Esophagus mucosa (tissue), 1 donor: ENCODE measurements at places on chromosomes 2 and 18.

DNA sequence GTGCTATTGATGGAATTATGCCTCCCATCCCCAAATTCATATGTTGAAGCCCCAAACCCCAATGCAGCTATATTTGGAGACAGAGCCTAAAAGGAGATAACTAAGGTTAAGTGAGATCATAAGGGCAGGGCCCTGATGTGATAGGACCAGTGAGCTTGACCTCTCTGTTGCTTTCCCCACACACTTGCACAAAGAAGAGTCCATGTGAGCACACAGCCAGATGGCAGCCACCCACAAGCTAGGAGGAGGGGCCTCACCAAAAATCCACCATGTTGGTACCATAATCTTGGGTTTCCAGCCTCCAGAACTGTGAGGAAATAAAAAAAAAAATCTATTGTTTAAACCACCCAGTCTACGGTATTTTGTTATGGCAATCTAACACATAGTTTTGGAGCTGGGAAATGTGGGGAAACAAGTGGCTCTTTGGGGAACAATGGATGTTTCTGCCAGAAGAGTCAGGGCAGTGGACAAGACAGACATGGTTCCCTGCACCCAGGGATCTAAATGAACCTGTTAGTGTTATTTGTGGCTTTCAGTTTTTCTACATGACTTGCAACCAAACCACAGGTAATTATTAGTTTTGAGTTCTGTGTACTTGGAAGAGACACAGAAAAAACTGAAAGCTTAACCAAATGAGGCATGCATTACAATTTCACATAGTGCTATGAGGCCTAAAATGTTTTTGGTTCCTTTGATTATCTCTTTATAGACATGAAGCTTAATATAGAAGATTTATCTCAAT, 259.1 kb downstream of the LTBP1 start:
- ATAC-seq: no peak

DNA sequence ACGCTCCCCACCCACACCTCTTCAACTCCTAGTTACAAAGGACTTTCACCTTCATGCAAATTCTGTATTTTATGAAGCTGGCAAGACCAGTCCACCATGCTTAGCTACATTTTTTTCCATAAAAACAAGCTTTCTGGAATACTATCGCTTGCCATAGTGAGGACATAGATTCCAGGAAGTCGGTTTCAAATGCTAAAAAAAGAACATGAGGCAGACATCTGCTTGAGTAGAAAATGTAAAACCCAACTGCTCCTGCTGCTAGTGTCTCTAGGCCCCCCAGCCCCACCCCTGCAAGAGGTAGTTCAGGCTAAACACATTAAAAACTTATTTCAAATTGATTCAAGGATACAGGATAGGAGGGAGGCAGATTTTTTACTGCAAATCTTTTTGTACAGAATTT, 148.9 kb downstream of the SMAD2 start:
- ATAC-seq: no peak

DNA sequence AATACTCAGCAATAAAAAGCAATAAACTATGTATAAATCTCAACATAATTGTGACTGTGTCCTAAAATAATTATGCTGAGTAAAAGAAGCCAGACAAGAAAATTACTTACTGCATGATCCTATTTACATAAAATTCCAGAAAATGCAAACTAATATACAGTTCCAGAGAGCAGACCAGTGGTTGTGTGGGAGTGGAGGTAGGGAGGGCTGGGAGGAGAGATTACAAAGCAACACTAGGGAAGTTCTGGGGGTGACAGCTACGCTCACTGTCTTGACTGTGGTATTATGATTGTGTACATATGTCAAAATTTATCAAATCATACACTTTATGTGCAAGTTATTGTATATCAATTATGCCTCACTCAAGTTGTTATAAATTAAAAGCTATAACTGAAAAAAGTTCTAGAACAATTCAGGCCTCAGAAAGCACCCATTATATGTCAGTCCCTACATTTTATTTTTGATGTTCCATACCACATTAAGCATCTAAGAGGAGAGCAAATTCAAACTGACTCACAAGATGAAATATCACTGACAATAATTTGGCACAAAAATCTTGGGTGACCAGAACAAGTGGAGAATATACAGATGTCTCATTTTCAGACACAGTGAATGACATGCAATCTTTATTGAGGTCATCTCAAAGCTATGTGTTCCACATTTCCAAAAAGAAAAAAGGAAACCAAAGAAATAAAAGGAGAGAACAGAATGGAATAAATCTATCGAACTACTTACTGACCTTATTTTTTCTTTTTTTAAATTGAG, 85.1 kb downstream of the ANTXR1 start:
- no peak for ATAC-seq

DNA sequence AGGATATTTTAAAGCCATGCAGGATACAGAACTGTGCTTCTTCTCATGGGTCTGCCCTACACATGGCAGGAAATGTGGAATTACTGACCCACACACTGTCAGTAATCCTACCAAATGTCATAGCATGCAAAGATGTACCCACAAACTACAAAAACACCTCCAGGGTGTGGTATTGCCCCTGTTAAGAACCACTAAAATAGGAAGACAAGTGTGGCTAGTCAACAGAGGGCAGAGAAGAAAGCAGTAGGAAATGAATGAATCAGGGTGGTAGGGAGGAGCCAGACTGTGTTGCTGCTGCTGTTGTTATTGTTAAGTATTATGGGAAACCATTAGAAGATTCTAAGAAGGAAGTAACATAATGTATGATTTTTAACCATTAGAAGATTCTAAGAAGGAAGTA, 556.7 kb upstream of the ACVR2A start:
- ATAC-seq: peak; percentile 48

DNA sequence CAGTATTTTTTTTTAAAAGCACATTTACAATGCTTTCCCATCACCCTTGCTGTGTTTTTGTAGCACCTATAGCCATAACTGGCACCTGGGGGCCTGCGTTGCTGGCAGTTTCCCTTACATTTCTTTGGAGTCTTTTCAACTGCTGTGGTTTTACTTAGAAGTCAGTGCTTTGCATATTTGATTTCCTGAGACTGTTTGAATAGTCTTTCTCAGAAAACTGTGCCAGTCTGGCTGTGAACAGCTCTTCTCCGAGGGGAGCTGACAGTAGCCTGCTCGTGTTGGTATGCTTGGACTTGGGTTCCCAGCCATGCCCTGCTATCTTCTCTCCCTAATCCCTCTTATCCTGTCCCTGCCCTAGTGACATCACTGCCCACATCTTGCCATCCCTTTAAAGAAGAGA, 81.5 kb downstream of the DPP4 start:
- ATAC-seq: no peak

GRCh38 chr18:37421341-37422077, 144.1 kb downstream of the CELF4 start:
- no peak for ATAC-seq

GRCh38 chr18:10114717-10115463, 201.1 kb downstream of the VAPA start:
- no peak for ATAC-seq

DNA sequence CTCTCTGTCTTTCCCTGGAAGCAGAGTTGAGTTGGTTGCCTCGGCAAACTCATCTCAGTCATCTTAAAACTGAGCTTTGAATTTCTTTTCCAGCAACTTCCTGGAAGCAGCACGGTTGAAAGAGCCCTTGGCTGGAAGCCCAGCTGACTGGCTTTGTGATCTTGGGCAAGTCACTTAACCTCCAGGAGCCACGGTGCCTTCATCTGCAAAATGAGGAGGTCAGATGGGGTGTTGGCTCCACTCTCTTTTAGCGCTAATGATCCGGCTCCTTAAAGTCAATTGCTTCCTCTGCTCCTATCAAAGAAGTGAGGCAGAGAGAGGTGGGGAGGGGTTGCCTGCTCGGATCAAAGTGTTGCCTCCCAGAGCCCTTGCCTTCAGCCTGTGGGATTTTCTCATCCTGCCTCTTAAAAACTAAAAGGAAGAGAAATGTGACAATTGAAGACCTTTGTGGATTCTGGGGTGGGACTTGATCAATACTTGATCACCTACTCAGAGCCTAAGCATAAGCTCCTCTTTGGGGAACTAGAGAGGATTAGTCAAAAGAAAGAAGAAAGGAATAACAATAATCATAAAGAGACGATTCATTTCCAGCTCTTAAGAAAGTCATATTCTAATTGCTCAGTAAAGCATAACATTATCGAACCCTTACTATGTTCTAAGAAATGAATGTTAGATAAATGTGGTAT, 86.6 kb downstream of the MYCN start:
- ATAC-seq: no peak

GRCh38 chr2:1481406-1482252, 68.4 kb downstream of the TPO start:
- ATAC-seq: no peak

GRCh38 chr2:128550389-128550788, 231.7 kb upstream of the HS6ST1 start:
- ATAC-seq: no peak

DNA sequence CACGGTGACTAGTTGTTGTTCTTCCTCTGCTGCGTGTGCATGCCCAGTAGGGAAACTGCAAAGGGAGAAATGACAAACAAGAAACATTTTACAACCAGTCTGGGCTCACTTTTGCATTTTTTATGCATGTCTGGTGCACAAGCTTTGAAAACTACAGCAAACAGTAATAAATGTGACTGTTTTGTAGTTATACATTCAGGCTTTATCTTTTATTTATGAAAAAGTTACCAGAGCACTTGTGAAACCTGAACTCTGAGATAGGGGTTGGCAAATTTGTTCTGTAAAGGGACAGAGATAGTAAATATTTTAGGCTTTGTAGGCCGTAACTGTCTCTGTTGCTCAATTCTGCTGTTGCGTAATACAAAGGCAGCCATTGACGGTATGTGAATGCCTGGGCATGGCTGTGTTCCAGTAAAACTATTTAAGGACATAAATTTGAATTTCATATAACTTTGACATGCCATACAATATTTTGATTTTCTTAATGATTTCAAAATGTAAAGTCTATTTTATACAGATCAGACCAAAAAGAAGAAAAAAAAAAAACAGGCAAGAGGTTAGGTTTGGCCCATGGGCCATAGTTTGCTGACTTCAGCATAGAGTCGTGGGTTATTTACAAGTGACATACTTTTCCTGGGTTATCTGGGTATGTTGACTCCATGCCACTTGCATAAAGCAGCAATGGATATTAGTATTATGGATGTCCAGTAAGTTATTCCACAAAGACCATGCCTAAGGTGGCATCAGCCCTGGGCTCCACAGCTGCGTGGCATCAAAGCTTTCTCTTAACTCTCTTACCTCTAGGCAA, 53.6 kb upstream of the EML6 start:
- no peak for ATAC-seq

- no peak for ATAC-seq
Measured at GRCh38 chr18:36045241-36045991, 21.9 kb downstream of the RPRD1A start.

DNA sequence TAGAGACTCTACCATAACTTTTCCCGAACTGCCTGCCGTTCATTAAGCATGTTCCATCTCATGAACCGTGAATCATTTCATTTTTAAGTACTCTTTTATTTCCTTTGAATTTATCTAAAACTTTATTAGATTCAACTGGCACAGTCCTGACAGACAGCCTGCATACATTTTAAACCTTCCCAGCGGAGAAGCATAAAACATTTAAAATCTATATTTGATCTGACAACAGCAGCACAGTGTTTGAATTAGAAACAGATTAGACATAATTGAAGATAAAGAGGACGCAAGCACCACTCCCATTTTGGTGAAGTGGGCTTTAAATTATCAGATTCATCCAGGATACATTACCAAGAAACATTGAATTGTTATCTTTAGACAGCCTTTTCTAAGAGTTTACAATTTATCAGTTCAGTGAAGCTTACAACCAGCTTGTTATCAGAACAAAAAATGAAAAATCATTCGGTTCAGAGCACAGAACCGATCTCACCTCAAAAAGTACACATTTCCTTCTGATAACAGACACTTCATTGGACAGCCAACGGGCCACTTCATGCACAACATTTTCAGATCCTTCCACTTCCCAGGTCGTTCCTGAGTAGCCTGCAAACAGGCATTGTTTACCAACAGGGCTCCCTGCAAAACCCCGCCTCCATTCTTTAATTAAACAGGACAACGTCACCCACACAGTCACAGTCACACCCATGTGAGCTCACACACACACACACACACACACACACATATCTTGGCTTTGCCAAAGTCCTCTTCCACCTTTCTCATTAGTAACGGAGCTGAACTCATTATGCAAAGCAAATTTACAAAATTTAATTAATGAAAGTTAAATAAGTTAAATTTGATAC, 171.2 kb downstream of the SP3 start:
- ATAC-seq: no peak

GRCh38 chr2:217839073-217839749, 163.6 kb downstream of the TNS1 start:
- ATAC-seq: no peak

GRCh38 chr2:176491172-176491904, 222.1 kb downstream of the MTX2 start:
- ATAC-seq: peak; percentile 91

DNA sequence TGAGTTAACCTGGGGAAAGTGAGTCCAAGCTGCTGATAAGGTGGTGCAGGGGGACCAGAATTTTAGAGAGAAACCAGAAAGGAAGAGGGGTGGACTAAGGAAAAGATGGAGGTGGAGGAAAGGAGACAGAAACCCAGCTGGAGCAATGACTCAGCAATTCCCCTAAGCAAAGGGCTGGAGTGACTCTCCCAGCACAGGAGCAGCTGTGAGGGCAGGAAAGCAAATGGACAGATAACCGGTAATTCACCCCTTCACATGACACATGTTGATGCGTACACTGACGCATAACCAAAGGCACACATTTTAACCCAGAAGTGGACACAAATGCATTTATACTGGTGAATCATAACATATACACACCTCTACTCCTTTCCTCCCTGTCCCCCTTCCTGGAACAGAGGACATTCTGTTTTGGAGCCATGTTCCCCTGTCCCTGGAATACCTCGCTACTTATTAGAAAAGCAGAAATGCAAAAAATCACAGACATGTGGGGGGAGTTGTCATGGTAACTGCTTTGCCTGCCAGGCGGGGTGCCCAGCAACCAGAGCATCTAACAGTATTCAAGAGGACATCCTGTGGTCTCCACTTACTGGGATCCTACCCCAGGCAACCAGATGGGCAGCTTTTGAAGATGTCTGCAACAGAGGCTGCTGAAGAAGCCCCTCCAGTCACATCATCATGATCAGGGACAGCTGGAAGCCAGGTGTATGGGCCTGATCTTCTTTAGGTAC, 4.7 kb downstream of the CDK5R2 start:
- ATAC-seq: peak; percentile 31
